ENCODE measurements at places on chromosomes 6 and 20.

- DNase-seq, result no peak
Observed at GRCh38 chr20:2093883-2094282, 7.7 kb upstream of the STK35 start.

GRCh38 chr20:62955519-62956386 lies 3.2 kb downstream of the SLC17A9 start:
- no peak for DNase-seq

DNA sequence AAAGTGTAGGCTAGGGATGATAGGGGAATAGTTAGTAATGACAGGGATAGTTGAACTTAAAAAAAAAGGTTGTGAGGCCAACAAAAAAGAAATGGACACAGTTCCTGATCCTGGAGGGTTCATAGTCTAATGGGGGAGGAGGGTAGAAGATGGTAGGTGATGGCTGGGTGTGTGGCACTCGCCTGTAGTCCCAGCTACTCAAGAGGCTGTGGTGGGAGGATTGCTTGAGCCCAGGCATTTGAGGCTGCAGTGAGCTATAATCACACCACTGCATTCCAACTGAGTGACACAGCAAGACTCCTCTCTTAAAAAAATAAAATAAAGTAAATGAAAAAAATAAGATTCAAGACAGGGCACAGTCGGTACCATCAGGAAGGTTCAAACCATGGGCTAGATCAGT lies 2.4 kb upstream of the MICB start:
- no peak for DNase-seq

- peak; percentile 71 for DNase-seq
Observed at GRCh38 chr20:33291830-33292355, 8.9 kb downstream of the BPIFB1 start.

GRCh38 chr6:106163446-106163965 lies 77.4 kb downstream of the PRDM1 start:
- peak; percentile 69 for DNase-seq

GRCh38 chr20:57435498-57436222 lies 44.5 kb downstream of the RBM38 start:
- no peak for DNase-seq

- no peak for DNase-seq
Observed at GRCh38 chr6:153149891-153150290, 18.8 kb upstream of the RGS17 start.
